Activated T-cell treated with anti-CD3 and anti-CD28 coated beads, Interleukin-2, amount 50 U/mL, for 48 hours (primary cell): ENCODE measurements at places on chromosomes 1 and 21.

DNA sequence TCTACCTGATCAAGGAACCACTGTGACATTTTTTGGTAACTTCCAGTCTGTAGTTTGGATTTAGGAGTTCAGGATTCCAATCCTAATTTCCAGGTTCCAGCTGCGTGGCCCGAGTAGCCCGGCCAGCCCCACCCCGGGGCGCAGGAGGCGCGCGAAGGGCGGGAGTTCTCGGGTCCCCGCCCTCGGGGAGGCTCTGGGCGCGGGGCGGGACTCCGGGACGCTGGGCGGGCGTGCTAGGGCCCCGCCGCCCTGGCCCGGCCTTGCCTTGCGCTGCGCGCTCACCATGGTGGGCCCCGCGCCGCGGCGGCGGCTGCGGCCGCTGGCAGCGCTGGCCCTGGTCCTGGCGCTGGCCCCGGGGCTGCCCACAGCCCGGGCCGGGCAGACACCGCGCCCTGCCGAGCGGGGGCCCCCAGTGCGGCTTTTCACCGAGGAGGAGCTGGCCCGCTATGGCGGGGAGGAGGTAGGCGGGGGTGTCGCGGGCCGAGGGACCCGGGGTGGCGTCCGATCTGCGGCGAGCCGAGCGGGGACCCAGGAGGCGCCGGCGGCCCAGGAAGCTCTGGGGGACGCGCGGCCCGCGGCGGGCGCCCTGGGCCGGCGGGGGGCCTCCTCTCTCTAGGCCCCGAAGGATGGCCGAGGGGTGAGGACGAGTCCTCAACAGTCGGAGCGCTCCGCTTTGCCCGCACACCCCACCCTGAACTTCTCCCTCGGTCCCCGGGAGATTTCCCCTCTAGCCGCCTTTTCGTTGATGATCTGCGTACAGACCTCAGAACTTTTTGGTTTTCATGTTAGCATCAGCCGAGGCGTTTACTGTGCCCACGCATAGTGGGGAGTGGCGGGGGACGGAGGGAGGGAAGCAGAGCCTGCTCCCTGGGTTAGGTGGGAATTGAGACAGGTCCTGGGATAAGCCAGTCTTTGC lies at the start of gene NENF:
Gene NENF, plus strand, starts transcription at position 260 of the 916 bp plus-strand sequence. Its CDS starts 24 bp downstream, at position 284.
- peak; percentile 84 for DNase-seq

DNA sequence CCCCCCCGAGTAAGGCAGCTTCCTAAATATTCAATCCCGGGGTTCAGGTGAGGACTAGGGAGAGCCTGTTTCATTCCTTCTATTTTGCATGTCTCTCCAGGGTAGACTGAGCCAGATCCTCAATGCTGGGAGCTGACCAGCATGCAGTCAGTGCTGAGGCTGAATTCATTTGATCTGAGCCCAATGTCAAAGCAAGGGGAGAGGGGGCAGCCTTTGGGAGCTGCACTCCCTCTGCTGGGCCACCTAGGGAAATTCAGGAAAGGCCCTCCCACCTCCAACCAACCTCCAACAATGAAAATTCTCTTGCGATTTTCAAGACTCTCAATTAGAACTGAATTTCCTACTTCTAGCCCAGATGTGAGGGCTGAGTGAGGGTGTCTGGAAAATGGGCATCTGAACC lies 371.2 kb downstream of the NPHP4 start:
- no peak for DNase-seq

GRCh38 chr1:225691861-225692516 lies 39.1 kb upstream of the ENAH start:
- DNase-seq = no peak

DNA sequence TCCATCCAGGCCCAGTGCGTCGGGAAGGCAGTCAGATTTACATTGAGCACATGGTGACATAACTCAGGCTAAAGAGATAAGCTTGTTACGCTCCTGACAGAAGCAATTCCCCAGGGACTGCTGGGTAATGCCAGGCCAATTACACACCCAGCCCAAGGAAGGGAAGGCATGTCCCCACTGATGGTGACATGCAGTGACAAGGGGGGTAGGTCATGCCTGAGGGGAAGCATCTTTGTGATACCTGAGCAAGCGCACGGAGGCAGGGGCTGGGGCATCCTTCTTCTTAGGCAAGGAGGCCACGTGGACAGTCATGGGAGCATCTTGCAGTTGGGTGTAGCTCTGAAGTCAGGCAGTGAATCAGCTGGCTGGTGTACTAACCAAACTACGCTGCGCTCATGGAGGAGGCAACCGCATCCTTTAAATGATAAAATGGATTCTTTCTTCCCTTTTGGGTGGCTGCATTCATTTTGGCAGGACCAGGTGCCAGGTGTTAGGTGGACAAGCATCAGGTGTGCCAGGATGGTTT lies 39.6 kb upstream of the GRIK3 start:
- DNase-seq = no peak

- DNase-seq = peak; percentile 45
These were observed 749 bp upstream of the PEX11B start for GRCh38 chr1:145918992-145919939.

DNA sequence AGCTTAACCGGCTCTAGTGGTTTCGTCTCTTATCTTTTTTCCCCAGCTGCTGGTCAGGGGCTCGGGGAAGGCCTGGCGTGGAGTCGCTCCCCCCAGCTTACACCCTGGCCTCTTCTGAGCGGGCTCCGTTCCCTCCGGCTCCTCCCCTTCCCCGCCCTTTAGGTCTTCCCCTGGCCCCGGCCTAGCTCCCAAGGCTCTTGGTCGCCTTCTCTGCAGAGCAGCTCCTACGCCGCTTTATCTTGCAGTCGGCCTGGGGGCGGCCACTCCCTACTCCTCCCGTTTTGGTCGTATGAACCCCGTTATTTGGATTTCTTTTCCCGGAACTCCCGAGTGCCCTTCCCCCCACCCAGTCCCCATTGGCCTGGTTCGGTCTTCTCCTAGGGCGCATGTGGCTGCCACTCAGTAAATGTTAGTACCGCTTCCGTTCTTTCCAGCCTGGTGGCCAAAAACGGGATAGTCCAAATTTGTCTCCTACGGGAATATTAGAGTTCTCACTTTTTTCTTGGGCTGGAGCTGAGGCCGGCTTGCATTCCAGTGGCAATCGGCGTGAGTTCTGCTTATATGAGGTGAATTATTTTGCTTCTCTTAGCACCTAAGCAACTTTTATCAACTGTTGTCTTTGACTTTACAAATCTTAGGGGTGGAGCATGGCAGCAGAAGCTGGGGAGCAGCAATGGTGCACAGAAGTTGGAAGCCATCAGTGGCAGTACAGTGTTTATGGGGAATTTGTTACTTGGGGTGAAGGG lies 467 bp downstream of the THRAP3 start:
- peak; percentile 89 for DNase-seq

DNA sequence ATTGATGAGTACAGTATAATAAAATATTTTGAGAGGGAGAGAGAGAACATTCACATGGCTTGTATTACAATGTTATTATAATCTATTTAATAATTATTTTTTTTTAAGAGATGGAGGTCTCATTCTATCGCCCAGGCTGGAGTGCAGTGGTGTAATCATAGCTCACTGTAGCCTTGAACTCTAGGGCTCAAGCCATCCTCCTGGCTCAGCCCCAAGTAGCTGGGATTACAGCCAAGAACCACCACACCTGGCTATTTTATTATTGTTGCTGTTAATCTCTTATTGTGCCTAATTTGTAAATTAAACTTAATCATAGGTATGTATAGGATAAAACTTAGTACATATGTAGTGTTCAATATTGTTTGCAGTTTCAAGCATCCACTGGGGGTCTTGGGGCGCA lies 57.8 kb downstream of the HS2ST1 start:
- no peak for DNase-seq
